CD4-positive, alpha-beta memory T cell (primary cell): ENCODE measurements at places on chromosomes 16 and 17. TPM values are rescaled to one million over a fixed set of nuclear protein-coding genes. Genes with fewer than 3 reads are reported as not detected.

DNA sequence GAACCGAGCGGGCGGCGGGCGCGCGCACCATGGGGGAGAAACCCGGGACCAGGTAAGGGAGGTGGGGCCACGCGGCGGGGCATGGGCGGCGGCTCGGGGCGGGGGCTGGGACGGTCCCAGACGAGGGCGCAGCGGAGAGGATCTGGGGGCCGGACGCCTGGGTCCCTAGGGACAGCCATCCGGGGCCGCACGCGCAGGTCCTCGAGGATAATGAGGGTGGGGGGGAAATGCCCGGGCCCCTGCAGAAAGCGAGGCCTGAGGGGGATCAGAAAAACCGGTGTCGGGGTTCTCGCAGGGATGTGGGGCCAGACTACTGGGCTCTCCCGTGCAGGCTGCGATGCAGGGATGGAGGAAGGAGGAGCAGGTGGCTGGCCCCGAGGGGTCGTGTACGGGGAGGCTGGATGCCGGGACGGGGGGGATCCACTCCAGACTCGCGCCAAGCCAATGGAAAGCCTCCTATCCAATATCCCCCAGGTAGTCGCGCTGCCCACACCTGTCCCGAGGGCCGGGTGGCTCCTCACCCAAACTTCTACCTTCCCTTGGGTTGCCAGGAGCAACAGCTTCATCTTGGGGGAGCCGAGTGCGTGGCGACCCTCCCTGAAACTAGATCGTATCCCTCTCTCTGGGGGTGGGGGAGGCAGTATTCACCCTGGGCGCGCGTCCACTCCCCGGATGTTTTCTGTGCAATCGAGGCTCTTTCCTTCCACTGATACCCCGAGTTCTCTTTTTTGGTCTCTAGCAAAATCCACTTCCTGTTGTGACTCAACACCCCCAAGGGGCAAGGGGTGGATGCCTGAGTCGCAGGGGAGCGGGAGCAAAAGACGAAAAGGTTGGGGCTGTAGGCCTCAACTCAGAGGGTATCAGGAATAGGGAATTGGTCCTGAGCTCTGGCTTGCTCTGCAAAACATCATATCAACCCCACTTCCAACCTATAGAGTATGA, 532 bp downstream of the ARRB2 start:
- peak; percentile 53 for DNase-seq
- peak overlapping the region; percentile 79 for H3K27ac ChIP-seq
- H3K27me3 ChIP-seq = no peaks in the 10 kb centered on the region

SRCAP gene
- 101 TPM for total RNA-seq

SPNS2 gene
- total RNA-seq = 0.11 TPM

DNA sequence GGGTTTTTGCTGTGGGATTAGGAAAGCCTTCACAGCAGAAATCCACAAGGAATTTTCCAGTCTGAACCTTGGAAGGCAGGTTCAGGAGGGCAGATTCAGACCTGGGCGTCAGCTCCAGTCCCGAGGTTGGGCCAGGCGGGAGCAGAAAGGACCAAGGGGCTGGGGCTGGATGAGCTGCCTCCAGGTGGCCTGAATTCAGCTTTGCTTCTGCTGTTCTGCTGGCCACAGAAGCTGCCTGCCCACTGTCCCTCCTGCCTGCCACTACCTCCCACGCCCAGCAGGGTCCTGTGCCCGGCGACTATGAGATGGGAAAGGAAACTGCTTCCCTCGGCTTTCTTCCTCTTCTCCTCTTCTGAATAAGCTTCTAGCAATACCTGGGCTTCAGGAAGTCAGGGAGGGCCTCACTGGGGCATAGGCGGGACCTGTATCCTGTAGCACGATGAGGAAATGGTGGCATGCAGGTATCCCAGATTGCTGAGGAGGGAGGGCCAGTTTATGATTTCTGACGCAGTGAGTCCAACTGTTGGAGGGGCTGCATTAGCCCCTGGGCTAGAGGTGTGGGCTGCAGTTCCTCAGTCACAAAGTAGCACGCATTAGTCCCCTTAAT, 18.4 kb downstream of the TBX4 start:
- peaks cover 3% of the 10 kb centered on the region for H3K27me3 ChIP-seq

DNA sequence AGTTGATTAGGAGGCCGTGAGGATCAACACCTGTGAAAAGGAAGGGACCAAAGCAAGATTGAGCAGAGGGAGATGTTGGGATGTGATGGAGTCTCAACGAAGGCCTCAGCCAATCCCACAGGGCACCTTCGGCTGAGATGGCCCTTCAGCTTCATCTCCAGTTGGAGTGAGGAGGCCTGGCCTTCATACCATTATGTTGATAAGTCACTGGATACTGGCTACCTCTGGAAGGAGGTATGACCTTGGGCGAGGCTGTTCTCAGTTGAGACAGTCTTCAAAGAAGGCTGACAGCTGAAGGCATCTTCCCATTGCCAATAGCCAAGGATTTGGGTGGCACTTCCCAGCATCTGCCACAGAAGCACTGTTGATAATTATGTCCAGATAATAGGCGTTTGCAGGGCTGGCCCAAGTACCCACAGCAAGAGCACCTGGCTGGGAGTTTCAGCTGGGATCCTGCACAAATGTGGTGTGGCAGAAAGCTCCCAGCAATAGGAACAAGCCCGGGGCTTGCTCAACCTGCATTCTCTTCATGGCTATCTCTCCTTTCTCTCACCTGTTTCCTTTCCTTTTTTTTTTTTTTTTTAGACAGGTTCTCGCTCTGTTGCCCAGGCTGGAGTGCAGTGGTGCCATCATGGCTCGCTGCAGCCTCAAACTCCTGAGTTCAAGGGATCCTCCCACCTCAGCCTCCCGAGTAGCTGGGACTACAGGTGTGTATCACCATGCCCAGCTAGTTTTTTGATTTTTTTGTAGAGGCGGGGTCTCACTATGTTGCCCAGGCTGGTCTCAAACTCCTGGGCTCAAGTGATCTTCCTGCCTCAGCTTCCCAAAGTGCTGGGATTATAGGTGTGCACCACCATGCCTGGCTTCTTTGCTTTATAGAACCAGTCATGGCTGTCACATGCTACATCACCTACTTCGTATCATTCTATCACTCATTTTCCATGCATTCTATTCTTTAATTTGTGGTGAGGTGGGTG, 18.2 kb upstream of the MAP3K14 start:
- H3K36me3 ChIP-seq = no peaks in the 10 kb centered on the region
- H3K27ac ChIP-seq = no peak overlapping the region
- H3K27me3 ChIP-seq = no peaks in the 10 kb centered on the region
- H3K4me3 ChIP-seq = no peak overlapping the region
- peaks cover 3% of the 10 kb centered on the region for H3K4me1 ChIP-seq
